ENCODE measurements at places on chromosomes 12 and 14.

DNA sequence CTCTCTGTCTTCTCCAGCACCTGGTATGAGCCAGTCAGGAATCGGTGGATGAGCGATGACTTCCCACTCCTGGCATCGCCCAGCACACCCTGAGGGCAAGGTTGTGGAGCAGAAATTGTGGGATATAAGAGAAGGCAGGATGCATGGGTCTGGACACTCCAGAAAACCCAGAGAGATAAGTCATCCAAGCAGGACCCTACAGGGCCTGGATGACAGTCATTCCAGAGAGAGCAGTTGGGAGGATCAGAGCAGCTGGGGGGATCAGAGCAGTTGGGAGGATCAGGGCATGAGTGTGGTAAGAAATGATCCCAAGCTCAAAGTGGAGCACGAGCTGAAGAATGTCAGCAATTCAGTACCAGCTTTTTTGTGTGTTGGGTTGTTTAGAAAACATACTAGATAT lies 4.0 kb downstream of the AGAP2 start:
- no peak for DNase-seq

DNA sequence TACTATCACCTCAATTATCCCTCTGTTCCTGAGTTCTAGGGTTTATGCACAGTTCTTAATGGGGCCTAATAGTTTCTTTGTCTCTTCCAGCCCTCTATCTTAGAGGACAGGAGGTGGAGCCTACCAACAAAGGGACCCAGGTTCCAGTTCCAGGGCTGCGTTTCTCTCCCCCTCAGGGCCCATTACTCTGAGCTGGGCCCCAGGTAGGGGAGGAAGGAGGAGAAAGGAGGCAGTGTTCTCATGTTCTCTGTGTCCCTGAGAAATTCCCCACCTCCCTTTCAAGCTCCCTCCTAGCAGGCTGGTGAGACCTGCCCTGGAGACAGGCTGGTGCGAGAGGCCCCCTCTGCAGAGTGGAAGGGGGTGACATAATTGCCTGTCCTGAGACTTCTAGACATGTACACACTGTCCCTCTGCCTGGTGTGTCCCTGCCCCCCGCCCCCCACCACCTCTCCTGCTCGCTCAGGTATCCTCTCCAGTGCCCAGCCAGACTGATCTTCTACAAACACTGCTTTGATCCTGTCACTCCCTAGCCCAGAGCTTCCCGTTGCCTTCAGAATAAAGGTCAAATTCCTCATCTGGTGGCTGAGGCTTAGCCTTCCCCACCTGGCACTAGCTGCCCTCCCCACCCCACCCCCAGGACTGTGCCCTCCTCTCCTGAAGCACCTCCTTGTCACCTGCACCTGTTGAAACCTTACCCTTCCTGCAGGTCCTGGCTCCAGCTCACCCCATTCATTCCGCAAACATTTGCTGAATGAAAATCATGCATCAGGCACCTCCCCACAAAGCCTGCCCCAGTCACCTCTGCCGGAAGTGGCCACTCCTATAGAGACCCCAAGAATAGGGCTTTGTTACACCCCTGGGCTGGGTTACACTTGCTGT lies 21.1 kb upstream of the KRT8 start:
- peak; percentile 24 for DNase-seq

DNA sequence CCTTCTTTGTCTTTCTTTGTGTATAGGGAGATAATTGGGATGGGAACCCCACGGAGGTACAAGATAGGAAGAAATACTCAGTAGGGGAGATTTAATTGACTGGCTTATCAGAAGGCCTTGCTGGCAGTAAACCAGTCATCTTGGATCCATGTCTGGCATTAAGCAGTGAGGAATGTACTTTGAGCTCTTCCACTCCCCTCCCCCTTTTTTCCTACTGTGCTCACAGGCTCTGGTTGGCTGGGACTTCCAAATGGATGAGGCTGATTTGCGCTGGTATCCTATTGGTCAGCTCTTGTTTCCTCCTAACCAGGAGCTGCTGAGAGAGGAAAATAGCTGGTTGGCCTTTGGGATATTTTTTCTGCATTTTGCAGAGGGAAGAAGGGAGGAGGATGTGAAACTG lies 24.7 kb downstream of the NGDN start:
- peak; percentile 80 for DNase-seq

DNA sequence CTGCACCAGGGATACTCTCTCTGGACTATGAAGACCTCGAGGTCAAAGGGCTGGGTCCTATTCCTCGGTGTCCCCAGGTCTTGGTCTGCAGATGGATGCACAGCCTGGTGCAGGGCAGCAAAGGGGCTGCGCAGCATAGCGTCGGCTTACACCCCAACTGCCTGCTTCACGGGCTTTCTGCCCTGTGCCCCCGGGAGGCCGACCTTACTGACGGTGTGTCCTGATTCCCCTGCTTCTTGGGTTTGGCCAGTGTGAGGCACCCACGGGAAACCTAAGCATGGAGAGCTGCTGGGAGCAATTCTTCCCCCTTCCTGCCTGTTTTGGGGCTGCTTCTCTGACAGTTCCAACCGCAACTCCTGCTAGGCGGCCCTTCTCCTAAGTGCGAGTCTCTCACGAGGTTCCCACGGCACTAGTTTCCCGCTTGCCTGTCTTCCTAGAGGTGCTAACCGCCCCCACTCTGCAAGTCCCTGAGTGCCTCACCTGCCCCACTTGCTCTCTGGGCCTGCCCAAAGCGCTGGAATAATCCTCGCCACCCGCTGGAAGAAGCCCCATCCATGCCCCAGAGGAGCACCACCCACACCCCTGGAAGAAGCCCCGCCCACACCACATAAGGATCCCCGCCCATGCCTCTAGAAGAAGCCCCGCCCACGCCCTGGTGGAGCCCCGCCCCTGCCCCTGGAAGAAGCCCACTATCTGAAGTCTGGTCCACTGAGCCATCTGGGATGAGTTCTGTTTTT lies 54.0 kb downstream of the PRIMA1 start:
- no peak for DNase-seq

DNA sequence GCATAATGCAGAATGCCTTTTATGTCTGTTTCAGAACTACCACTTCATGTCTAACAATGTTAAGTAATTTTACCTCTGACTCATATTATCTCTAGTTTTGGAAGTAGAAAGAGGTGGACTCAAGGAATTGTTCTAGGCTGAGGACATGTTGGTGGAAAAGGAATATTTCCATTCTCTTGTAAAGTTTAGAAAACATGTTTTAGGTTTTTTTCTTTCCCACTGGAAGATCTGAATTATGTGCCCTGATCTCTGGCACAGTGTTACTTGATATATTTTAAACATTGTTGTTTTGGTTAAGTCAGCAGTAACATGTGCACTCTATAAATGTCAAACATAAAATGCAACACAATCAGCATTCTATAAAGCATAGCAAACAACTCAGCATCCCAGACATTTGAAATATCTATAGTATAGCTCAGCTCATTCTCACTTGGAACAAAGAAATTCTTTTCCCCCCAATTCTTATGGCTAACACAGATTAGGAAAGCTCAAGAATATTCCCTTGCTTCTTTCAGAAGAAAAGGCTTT lies 202.3 kb downstream of the STXBP6 start:
- DNase-seq = no peak

DNA sequence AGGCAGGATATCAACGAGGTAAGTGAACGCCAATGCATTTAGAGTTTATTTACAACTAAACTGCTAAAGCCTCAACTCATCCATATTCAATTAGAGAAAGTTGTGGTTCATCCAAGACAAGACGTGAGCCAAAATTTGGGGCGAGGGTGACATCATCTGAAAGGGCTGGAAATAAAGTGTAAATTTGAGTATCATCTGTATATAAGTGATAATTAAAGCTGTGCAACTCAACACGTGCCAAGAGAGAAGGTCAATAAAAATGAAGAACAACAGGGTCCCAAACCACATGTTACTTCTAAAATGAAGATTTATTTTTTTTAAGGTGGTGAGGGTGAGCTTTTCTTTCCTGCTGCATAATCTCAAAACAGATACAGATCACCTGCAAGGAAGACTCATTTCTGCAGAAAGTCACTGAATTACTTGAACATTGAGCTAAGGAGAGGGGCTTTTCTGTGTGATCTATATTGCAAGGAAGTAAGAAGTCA lies 203.6 kb downstream of the EFCAB11 start:
- DNase-seq = peak; percentile 30

- no peak for DNase-seq
Observed at GRCh38 chr12:131327521-131328488, 374.1 kb downstream of the ADGRD1 start.

GRCh38 chr12:127231371-127231770 lies 1035.6 kb upstream of the TMEM132C start:
- DNase-seq = no peak

DNA sequence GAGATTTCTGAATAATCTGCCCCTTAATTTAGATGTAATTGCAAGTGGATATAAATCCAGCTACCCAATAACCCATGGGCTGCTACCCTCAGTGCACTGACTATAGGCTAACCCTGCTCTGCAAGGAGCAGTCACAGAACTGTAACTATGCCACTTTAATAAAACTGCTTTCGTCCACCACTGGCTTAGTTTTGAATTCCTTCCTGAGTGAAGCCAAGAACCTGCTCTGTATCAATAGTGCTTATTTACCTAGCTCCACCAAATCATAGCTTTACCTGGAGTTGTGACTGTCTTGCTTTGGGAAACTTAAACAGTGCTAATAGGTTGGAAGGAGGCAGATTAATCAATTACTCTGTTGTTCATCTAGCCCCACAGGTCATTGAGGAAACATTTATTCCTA lies 1524.4 kb upstream of the SEL1L start:
- no peak for DNase-seq

DNA sequence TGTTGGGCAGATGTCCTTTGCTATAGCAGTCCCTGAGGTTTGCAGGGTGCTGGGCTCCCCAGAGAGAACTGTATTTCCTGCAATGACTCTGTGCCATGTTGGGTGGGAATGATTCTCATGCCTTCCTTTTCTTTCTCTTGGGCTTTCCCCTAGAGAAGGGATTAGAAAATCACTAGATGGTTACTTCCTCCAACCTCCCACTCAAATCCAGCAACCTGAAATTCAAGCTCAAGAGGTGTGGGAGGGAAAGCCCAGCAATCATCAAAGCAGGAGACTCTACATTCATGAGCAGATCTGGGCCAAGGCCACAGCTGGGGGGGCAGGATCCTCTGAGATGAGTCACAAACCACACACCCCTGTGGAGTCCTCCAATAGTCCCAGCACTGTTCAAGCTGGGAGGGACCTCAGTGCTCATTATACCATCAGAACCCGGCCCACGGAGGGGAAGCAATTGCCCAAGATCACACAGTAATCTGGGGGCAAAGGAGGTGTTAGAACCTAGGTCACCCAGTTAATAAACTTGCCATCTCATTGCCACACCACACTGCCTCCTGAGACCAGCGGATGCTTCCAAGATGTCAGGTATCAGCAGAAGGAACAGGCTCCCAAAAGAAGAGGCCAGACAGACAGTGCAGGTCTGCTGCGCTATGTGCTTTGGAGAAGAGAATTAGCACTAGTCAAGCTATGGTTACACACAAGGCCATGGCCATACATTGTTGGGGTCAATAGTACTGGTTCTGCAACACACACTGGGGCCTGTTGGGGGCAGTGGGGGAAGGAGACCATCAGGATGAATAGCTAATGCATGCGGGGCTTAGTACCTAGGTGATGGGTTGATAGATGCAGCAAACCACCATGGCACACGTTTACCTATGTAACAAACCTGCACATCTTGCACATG lies 65.7 kb downstream of the TTC9 start:
- peak; percentile 94 for DNase-seq

- DNase-seq = no peak
Observed at GRCh38 chr12:26563552-26563951, 269.4 kb downstream of the ITPR2 start.

DNA sequence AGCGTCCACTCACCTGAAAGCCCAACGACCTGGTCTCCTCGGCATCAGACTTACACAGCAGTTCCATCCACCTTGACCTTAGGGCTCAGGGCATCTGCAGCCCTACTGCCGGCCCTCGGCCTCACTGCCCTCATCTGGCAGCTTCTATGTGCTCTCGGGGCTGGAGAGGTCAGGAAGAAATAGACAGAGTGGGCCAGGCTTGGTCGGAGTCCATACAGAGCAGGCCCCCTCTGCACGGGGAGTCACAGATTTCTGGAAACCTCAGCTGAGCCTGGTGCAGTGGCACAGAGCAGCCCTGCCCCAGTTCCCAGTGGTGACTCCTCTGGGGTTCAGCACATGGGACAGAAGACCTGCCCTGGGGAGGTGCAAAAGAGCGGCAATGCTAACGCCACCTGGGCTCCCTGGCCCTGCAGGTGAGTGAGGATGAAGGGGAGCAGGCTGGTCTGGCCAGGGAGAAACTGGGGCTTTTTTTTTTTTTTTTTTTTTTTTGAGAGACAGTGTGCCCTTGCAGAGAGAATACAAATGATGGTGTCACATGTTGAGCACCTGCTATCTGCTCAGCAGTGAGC lies 190.1 kb upstream of the PRMT8 start:
- DNase-seq = no peak

DNA sequence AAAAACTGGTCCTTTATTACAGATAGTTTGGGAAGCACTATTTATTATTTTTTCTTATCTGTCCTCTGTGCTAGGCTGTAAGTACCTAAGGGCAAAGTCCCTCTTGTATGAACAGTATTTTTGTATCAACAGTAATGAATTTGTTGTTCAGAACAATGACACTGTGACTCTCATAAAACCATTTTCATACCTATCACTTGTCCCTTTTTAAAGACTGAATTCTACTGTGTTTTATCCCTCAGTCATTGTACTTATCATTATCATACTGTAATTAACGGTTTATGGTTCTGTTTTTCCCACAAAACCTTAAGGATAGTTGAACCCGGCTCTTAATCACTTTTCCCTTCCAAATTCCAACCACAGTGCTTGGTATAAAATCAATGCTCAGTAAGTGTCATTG lies 69.4 kb downstream of the SRGAP1 start:
- no peak for DNase-seq

GRCh38 chr14:32697704-32698103 lies 241.0 kb upstream of the NPAS3 start:
- peak; percentile 86 for DNase-seq

DNA sequence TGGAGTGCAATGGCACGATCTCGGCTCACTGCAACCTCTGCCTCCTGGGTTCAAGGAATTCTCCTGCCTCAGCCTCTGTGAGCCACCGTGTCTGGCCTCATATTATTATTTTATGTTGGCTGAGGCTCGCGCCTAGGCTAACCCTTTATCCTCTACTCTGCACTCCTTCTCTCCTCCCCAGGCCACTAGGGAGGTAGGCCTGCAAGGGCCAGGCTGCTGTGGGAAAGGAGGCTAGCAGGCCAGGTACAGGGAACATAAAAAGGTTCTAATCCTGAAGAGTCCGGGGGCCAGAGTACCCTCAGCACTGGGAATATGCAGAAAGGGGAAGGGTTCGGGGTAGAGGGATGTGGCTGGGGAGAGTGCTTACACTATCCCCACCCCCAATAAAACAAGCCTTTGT lies 14.9 kb downstream of the PKP2 start:
- DNase-seq = no peak

DNA sequence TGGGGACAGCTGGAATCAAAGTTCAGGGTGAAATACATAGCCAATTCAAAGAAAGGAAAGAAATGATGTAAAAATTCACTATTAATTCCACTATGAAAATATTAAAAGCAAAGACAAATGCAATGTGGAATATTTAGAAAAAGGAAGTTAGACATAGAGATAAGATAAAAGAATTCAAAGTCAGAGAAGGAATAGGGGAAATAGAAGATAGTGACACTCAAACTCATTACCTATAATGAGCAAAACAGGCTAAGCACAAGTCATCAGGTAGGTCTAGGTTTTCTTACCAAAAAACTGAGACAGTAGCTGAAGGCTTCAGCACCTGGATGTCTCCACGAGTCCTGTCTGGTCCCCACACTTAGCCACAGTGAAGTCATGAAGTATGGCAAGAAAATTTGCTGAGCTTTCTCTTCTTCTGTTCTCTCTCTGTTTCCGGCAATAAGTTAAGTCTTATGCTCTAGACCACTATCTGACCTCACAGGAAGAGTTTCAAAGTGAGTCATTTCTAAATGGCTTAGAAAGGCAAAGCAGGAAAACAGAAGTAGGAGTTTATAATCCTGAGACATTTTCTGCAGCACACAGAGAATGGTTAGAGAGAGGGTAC lies at the start of gene C3AR1:
Gene C3AR1, minus strand, starts transcription at position 369 of the 604 bp plus-strand sequence. CDS start 6,174 bp downstream, outside the sequence.
- DNase-seq = peak; percentile 62
